Stimulated activated CD4-positive, alpha-beta T cell treated with anti-CD3 and anti-CD28 coated beads, Interleukin-15, amount 100 ng/mL, for 1 hour (primary cell): ENCODE measurements at places on chromosomes 6 and 20.

DNA sequence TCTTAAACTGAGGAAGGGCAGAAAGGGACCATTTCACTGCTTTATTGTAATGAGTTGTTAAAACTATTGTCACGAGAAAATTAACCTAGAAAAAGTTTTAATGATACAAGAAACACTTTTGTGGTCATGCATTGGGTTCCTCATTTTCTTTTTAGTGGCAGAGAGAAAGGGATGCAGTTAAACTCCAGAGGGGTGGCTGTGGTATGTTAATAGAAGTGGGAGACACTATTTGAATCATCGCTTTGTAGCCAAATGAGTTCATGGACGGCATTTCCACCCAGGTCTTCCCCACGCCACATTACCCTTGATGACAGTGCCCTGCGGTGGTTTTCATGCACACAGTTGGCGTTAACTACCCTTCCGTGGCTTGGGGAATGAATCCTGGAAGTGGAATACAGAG is 235.6 kb downstream of the PLCB1 start:
- DNase-seq: no peak

DNA sequence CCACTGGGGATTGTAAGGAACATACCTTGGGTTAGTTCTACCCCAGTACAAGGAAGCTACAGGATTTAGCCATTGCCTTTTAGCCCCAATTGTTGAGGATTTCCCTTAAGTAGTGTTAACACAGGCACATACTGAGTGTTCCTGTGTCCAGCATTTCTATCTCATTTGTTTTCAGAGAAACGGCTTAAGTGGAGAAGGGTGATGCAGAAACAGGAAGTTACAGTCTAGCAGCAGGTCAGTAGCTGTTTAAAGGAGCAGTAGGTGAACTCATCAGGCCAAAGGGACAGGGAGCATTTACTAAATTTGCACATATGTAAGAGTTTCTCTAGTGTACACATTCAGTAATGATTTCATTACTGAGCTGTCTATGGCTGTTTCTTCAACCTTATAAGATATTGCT is 644.2 kb upstream of the GJE1 start:
- DNase-seq: no peak

- no peak for DNase-seq
These were observed 116.8 kb downstream of the DNAH8 start for GRCh38 chr6:38831865-38832264.

GRCh38 chr20:35084998-35085397 is 7.6 kb downstream of the TRPC4AP start:
- DNase-seq: no peak

GRCh38 chr20:57580478-57581201 is 19.7 kb downstream of the PCK1 start:
- DNase-seq: no peak
